ENCODE measurements at places on chromosomes 11 and 22.

DNA sequence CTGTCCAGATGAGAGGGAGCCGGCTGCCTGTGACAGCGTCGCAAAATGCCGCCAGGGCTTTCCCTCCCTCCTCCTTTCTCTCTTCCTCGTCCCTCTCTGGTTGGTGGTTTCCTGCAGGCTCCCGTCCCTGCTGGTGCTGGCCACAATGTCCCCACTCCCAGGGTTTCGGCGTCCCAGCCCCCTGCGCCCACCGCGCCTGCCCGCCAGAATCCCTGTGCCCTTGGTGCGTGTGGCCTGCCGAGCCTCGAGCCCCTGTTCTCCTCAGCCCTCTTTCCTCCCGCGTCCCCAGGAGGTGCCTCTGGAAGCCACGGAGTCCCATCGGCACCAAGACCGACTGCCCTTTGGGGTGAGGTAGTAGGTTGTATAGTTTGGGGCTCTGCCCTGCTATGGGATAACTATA lies 37.9 kb upstream of the PPARA start:
- no peak for DNase-seq

DNA sequence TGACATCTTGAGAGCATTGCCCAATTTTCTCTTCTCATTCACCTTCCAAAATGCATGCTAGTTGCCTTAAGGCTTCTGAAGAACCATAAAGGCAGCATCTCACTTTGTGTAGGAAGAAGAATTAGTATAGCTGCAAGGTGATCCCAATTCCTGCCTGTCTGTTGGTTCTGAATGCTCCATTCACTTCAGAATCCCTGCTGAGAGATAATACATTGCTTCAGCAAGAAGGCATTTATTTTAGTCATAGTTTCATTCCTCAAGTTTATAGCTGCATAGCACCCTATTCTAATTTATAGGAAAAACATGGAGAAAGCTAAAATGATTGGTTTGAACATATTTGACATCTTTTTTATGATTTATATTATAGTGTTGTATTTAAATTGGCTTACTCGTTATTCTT lies 181.3 kb downstream of the METTL15 start:
- DNase-seq: no peak

- DNase-seq: no peak
Observed at GRCh38 chr22:30104501-30105156, 24.4 kb downstream of the HORMAD2 start.

DNA sequence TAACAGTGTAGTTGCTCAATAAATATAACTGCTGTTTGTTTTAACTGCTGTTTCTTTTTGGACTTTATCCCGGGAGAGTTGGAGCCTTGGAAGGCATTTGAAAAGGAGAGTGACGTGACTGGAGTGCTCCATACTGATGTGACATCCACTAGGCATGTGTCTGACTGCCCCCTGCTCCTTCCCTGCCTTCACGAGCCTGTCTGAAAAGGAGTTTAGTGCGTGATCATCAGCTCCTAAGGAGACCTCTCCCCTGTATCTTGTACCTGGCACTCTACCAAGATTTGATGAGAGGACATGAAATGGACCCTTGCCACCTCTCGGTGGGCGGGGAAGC lies 22.9 kb downstream of the ZBTB16 start:
- DNase-seq: no peak

All from OCI-M1 (cell line).